ENCODE measurements at places on chromosomes 2 and 18.

DNA sequence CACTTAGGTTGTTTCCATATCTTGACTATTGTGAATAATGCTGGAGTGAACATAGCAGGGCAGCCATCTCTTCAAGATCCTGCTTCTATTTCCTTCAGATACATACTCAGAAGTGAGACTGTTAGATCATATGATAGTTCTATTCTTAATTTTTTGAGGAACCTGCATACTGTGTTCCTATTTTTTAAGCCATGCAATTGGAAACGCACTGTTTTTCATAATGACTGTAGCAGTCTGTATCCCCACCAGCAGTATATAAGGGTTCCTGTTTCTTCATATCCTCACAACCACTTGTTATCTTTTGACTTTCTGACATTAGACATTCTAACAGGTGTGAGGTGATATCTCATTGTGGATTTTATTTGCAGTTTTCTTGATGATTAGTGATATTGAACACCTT, 15.5 kb downstream of the NEURL3 start:
- DNase-seq, result no peak

DNA sequence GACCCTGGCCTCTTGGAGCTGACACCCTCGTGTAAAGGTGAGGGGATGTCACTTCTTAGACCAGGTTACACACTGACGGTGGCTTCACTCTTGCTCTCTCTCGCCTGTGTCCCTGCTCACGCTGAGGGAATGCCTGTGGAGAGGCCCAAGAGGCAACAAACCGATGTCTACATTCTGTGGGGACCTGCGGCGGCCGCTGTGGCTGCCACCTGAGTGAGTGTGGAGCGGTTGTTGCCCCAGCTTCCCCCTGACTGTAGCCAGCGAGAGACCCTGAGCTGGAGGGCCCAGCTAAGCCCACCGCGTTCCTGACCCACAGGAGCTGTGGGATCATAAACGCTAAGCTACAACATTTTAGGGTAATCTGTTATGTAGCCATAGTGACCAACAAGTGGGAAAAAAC, 55.7 kb upstream of the ASAP2 start:
- DNase-seq, result no peak

- peak; percentile 57 for DNase-seq
Observed at GRCh38 chr2:46299365-46300263, 2.4 kb downstream of the EPAS1 start.

GRCh38 chr2:44741507-44741906, 200.0 kb upstream of the SIX3 start:
- DNase-seq, result no peak

- no peak for DNase-seq
Observed at GRCh38 chr18:43847164-43848091, 570.1 kb upstream of the SYT4 start.

- DNase-seq, result no peak
Observed at GRCh38 chr2:20164061-20164733, 60.7 kb downstream of the SDC1 start.

GRCh38 chr2:162478721-162479129, 134.8 kb downstream of the GCA start:
- no peak for DNase-seq

DNA sequence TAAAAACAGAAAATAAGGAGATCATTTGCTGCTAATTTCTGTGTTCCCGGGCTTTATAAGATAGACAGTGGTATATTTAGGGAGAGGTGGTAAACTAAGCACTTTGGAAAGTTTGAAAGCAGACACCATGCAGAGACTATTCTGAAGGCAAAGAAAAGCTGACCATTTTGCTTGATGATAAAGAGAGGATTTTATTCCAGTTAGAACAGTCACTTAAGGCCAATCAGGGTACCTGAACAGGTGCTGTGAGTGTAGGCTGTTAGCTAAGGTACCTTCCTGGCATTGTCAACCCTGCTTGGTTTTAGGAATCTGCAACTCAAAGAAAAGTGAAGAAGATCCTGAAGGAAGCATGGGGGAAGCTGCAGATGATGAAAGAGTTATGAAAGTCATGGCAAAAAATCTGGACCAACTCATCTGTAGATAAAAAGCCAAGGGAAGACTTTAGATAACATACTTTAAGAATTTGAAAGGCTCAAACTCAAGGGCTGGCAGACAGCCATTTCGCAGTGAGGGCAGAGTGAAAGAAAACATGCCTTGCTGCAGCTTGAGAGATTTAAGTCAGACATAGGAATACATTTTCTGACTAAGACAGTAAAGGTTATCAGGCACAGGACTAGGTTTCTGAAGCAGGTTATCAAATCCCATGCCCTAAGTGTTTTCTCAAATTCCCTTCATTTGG, 80.1 kb upstream of the ARL5A start:
- DNase-seq, result no peak

DNA sequence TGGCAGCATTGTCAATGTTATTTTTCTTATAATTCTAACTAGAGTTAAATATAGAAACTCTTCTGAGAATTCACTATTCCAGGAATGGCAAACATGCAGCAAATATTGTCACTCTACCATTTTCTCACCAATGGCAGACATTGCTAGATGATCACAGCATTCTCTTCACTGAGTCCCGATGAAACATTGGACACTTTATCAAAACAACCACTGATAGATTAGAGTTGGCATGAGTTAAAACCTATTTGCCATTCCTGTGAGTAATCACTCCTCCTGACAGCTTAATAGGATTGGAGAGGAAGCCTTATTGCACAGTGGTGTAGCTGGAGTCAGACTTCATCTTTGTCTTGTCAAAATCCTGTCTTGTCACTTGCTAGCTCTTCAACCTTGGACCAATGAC, 163.9 kb upstream of the THUMPD2 start:
- no peak for DNase-seq

GRCh38 chr2:42096869-42097591, 49.2 kb downstream of the PKDCC start:
- no peak for DNase-seq

DNA sequence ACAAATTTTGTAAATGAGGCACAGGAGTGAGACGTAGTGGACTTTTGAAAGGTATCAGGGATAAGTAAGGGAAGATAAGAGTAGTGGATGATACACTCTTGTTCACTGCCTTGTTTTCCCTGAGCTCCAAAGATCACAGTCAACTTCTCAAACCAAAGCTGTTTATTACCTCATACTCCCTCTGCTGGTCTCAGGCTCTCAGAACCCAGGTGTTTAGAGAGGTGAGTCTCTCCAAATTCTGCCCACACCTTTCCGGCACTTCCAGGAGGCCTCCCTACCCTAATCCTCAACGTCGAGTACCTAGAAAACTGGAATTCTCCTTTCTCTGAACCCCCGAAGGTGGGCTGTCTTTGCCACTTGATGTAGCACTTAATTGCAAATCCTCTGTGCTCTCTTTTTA, 621.1 kb downstream of the BCL11A start:
- DNase-seq, result no peak

DNA sequence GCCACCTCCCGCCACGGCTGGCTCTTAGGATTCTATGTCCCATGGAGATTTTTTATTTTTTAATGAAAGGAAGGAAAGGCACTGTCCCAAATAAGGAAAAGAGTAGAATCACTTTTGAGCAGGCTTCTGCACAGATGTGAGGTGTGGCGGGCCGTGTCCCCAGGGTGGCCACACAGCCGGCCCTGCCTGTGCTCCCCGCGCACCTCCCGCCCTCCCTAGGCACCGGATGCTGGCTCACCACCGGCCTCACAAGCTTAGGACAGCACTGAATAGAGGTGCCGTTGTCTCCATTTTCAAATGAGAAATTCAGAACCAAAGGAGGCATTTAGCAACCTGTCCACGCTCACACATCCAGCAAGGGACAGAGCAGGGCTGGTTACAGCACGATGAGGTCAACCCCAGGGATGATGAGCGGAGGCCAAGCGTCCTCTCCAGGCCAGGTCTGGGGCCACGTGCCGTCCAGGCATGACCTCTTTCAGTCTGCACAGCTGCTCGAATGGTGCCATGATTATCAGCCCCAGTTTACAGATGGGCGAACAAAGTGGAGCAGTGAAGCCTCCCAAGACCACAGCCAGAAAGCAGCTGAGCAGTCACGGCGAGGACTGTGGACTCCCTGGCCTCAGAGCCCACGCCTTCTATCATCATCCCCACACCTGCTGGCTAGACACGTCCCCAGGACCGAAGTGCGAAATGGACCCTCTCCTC, 20.7 kb upstream of the TEX51 start:
- no peak for DNase-seq

- DNase-seq, result no peak
Observed at GRCh38 chr2:236715491-236715961, 145.9 kb downstream of the ACKR3 start.

GRCh38 chr2:241862093-241862492, 3.4 kb upstream of the PDCD1 start:
- no peak for DNase-seq

- no peak for DNase-seq
Observed at GRCh38 chr2:30351116-30351515, 95.9 kb upstream of the LCLAT1 start.

- no peak for DNase-seq
Observed at GRCh38 chr2:85698880-85699254, 4.7 kb downstream of the GNLY start.

DNA sequence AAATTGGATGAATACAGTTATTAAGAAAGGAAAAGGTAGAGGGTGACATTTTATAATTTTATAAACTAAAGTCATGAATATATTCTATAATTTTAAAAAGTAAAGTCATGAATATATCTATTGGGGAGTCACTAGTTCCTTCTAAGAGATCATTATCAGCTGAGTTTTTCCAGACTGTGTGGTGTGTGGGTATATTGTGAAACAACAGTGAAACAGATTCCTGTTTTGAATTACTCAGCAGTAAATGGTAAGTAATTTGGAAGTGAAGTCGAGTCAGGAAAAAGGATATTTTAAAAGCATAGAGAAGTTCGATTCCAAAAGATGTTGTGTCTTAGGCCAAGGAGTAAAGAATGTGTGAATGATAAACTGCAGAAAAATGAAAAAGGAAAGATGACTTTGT, 1018.2 kb upstream of the NXPH2 start:
- DNase-seq, result no peak
